Right atrium auricular region (tissue), 2 donors: ENCODE measurements at places on chromosomes 4 and X.
A peak's percentile ranks its signal among the peaks of the same experiment; 100 is the strongest.

GRCh38 chr4:185352741-185353140 is 43.0 kb downstream of the LRP2BP start:
- H3K4me3 ChIP-seq, result no peak overlapping the region
- no peak for DNase-seq
- no peaks in the 10 kb centered on the region for H3K27me3 ChIP-seq
- no peak overlapping the region for H3K27ac ChIP-seq

DNA sequence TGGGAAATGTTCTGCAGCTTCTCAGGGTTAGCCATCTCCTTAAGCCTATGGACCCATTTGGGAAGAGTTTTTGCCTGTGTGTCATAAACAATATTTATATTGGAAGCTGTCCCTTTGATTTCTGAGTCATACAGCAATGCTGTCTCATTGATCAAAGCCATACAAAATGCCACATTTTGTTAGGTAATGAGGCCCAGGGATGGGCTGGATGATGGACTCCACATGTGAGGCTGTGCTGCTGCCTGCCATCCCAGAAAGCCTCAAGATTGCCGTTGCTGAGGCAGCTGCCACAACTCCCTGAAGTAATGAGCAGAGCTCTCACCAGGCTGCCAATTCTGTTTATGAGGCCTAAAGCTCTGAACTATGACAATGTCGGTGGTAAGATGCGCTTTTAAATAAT is 12.2 kb upstream of the GJB1 start:
- no peaks in the 10 kb centered on the region for H3K27me3 ChIP-seq
- no peaks in the 10 kb centered on the region for H3K36me3 ChIP-seq
- DNase-seq, result no peak
- no peaks in the 10 kb centered on the region for H3K4me1 ChIP-seq
- H3K4me3 ChIP-seq, result no peak overlapping the region
- H3K27ac ChIP-seq, result no peak overlapping the region

- no peak overlapping the region for H3K27ac ChIP-seq
- no peak overlapping the region for H3K4me3 ChIP-seq
- H3K27me3 ChIP-seq, result no peaks in the 10 kb centered on the region
- no peaks in the 10 kb centered on the region for H3K36me3 ChIP-seq
Observed at GRCh38 chrX:9141496-9141895, 107.6 kb upstream of the FAM9B start.

DNA sequence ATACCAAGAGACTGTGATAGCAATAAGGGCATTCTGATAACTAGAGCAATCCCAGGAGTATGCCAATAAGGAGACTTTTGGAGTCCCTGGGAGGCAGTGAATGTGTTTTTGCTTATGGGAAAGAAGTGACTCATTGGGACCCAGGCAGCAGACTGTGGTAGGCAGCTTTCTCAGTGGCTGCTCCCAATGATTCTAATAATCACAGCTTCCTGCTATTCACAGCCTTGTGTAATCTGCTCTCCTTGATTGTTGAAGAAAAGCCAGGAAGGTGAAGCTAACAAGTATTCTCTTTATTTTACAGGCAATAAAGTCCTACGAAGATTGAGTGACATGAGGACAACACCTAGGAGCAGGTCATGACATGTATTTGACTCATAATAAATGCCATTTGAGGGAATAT is 70.3 kb upstream of the DDX60 start:
- H3K4me3 ChIP-seq, result no peak overlapping the region
- no peaks in the 10 kb centered on the region for H3K27me3 ChIP-seq
- no peaks in the 10 kb centered on the region for H3K36me3 ChIP-seq
- H3K4me1 ChIP-seq, result no peaks in the 10 kb centered on the region
- no peak for DNase-seq

DNA sequence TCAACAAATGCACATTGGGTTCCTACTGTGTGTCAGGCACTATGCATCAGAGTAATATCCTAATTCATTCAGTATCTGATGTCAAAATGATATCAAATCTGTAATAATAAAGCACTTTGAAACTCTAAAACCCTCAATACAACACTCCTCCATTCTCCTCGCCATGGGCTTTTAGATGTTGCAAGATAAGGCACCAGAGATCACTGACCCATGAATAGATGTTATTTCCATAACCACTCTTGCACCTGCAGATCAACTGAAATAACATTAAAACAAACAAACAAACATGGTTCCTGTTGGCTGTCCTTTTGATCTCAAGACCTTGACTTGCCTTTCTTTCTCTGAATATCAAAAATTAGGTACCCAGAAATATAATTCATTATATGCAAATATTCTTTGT is 100.2 kb downstream of the MAB21L2 start:
- H3K27me3 ChIP-seq, result no peaks in the 10 kb centered on the region
- H3K36me3 ChIP-seq, result no peaks in the 10 kb centered on the region
- DNase-seq, result no peak
- H3K27ac ChIP-seq, result no peak overlapping the region
- no peaks in the 10 kb centered on the region for H3K4me1 ChIP-seq
- H3K4me3 ChIP-seq, result no peak overlapping the region

DNA sequence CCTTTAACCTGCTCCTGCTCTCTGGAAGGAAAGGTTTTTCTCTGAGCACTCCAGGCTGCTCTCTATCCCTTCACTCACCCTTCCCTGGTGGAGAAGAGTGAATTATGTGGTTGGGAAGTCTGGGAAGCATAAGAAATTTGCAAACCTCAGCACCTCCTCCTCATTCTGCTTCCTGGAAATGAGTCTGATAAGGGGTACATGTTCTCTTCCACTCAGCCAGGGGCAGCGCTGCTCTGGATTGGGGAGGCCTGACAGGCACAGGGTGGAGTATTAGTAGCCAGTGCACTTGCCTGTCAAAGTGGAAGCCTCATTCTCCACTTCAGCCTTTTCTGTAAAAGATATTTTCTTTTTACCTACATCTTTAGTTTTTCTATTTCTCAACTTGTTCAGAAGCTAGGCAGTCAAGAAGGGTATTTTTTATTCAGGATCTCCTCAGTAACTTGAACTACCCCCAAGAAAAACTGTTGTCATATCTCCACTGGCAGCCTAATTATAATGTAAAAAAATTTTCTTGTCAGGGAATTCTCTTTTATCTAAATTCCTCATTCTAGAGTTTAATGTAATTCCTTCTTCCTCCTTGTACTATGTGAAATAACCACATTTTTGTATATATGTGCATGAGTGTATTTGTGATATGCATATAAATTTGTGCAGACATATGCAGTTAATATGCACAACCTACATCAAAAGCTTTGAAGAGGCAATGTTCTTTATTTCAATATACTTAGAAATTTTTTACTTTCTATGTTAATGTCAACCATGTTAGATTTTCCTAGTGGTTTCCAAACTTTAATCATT is 15.3 kb downstream of the ADAMTS3 start:
- H3K27me3 ChIP-seq, result no peaks in the 10 kb centered on the region
- H3K27ac ChIP-seq, result no peak overlapping the region
- no peak overlapping the region for H3K4me3 ChIP-seq

DNA sequence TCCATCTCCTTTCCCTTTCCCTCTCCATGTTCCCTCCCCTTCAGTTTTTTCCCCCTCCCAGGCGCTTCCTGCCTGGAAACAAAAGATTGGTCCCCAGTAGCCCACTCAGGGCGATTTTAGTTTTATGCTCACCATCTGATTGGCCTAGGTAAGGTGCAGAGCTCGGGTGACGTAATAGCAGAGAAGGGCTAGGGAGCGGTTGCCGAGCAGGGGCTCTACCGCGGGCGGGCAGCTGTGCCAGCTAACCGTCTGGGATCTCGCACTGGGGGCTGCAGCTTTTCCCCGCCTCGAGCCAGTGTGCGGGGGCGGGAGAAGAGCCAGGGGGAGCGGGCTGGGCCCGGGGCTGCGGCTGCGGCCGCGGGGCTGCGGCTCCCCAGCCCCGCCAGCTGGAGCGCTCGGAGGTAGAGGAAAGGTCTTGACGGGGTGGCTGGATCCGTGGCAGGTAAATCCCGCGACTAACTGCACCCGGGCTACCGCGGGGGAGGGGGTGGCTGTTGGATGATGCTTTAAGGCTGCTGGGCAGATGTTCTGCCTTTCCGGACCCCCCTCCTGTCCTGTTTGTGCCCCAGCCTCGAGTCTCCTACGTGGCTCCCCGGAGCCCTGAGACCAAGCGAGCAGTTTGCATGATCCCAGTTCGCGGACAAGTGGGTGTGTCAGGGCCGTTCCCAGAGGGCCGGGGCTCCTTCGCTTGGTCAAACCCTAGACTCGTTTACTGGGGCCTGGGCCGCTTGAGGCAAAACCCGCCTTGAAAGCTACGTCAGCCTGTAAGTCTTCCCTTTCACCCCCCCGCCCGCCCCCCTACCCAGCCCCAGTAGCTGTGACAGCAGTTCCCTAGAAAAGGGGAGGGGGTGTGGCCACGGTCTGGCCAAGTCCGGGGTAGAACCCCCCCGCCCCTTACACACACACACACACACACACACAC is at the start of gene PAK3:
Gene PAK3, plus strand, starts transcription at position 218 of the 922 bp plus-strand sequence. CDS start 26,913 bp downstream, outside the sequence.
- no peaks in the 10 kb centered on the region for H3K4me1 ChIP-seq
- H3K36me3 ChIP-seq, result no peaks in the 10 kb centered on the region
- H3K27ac ChIP-seq, result no peak within 1 kb of the TSS
- no peaks in the 10 kb centered on the region for H3K27me3 ChIP-seq

- DNase-seq, result no peak
- no peaks in the 10 kb centered on the region for H3K36me3 ChIP-seq
- no peaks in the 10 kb centered on the region for H3K4me1 ChIP-seq
- H3K27me3 ChIP-seq, result no peaks in the 10 kb centered on the region
- H3K4me3 ChIP-seq, result no peak overlapping the region
- H3K27ac ChIP-seq, result no peak overlapping the region
Observed at GRCh38 chr4:32226204-32226603, 1506.0 kb downstream of the PCDH7 start.

DNA sequence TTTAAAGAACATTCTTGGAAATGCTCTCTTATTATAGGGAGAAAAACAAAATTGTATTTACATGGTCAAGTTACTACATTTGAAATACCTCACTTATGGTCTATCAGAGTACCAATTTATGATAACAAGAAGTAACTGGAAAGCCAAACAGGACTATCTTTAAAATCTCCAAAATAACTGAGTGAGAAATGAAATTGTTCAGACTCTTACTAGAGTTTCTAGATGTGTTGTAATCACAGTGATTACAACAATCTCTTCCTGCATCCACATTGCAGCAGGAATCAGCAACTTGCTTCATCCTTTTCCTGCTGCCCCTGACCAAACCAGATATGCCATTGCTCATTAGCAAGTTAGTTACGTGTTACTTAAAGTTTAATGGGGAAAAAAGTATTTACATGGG is 245.2 kb upstream of the SMIM31 start:
- no peak overlapping the region for H3K27ac ChIP-seq
- H3K27me3 ChIP-seq, result no peaks in the 10 kb centered on the region
- H3K4me1 ChIP-seq, result no peaks in the 10 kb centered on the region
- H3K36me3 ChIP-seq, result no peaks in the 10 kb centered on the region
- H3K4me3 ChIP-seq, result no peak overlapping the region

GRCh38 chr4:15901998-15902397 is 36.5 kb downstream of the FGFBP1 start:
- no peak overlapping the region for H3K27ac ChIP-seq
- no peaks in the 10 kb centered on the region for H3K36me3 ChIP-seq
- H3K4me3 ChIP-seq, result no peak overlapping the region
- no peaks in the 10 kb centered on the region for H3K4me1 ChIP-seq

GRCh38 chr4:71607780-71608677 is 175.8 kb downstream of the GC start:
- H3K4me3 ChIP-seq, result no peak overlapping the region
- no peaks in the 10 kb centered on the region for H3K4me1 ChIP-seq
- H3K36me3 ChIP-seq, result no peaks in the 10 kb centered on the region
- H3K27ac ChIP-seq, result no peak overlapping the region

- H3K27me3 ChIP-seq, result no peaks in the 10 kb centered on the region
- peaks cover 10% of the 10 kb centered on the region for H3K4me1 ChIP-seq
- no peak for DNase-seq
- peak within 1 kb of the TSS; percentile 35 for H3K4me3 ChIP-seq
- no peak within 1 kb of the TSS for H3K27ac ChIP-seq
Observed at GRCh38 chr4:186104114-186104889, at the start of gene FAM149A. FAM149A (plus strand) TSS chr4:186104704.

GRCh38 chr4:125772680-125773079 is 457.9 kb downstream of the FAT4 start:
- no peaks in the 10 kb centered on the region for H3K4me1 ChIP-seq
- H3K4me3 ChIP-seq, result no peak overlapping the region
- no peak for DNase-seq
- no peaks in the 10 kb centered on the region for H3K36me3 ChIP-seq
- no peaks in the 10 kb centered on the region for H3K27me3 ChIP-seq
- H3K27ac ChIP-seq, result no peak overlapping the region

- no peak for DNase-seq
- H3K4me3 ChIP-seq, result no peak overlapping the region
- H3K27ac ChIP-seq, result no peak overlapping the region
- H3K27me3 ChIP-seq, result no peaks in the 10 kb centered on the region
- peaks cover 19% of the 10 kb centered on the region for H3K4me1 ChIP-seq
Observed at GRCh38 chrX:110087485-110088356, 84.8 kb downstream of the TMEM164 start.

DNA sequence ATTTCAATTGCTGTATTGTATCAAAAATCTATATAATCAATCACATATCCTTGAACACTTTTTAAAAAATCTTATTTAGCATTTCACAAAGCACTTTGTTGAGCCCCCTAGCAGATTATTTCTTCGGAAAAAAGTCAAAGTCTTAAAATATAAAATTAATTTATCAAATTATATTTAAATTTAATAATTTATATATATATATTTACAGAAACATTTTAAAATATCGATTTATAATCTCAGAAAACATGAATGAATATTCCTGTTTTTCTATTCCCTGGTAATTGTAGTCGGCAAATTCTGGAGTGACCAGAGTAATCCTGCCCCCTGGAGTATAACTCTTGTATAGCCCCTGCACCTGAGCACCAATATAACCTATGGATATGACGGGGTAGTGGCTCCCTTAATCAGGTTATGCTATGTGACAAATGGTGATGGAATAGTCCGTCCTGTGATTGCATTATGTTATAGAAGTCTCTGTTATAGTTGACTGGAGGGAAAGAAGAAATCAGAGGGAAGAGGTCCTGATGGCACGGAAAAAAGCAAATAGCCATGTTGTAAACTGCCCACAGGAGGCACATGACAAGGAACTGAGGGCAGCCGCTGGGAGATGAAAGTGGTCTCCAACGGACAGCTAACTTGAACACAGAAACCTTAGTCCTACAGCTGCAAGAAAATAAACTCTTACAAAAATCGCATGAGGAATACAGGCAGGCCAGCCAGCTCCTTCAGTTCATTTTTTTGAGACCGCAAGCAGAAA is 1092.3 kb downstream of the ARAP2 start:
- H3K4me3 ChIP-seq, result no peak overlapping the region
- H3K4me1 ChIP-seq, result no peaks in the 10 kb centered on the region
- no peaks in the 10 kb centered on the region for H3K27me3 ChIP-seq
- DNase-seq, result no peak

DNA sequence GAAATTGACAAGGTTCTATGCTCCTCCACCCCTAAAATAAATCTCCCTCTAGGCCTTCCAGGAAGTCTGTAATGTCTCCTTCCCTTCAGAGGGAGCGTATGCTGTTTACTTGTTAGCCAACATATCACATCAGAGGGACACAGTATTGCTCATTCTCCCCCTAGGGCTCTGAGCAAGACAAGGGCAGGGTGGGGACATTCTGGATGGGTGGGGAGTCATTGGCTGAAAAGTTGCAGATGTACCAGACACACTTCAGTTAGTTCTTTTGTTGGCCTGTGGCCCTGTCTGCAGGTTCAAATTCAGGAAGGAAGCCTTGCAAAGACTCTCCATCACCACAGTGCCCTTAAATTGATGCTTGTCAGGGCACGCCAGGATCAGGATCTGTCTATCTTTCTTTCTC is 106.3 kb upstream of the TEX13D start:
- H3K27ac ChIP-seq, result no peak overlapping the region
- no peaks in the 10 kb centered on the region for H3K4me1 ChIP-seq

GRCh38 chrX:136899221-136899620 is 18.7 kb upstream of the RBMX start:
- no peaks in the 10 kb centered on the region for H3K27me3 ChIP-seq
- H3K36me3 ChIP-seq, result no peaks in the 10 kb centered on the region
- H3K4me1 ChIP-seq, result no peaks in the 10 kb centered on the region
- no peak overlapping the region for H3K27ac ChIP-seq
